Left lobe of liver (tissue), 2 donors: ENCODE measurements at places on chromosomes 12 and 14. TPM values are rescaled to one million over a fixed set of nuclear protein-coding genes. Genes with fewer than 3 reads are reported as not detected.

The LLPH gene
- total RNA-seq: 8.4 TPM

The ZBTB39 gene
- 3.5 TPM for total RNA-seq

GRCh38 chr12:77953528-77954205, 123.0 kb downstream of the NAV3 start:
- no peak for DNase-seq

DNA sequence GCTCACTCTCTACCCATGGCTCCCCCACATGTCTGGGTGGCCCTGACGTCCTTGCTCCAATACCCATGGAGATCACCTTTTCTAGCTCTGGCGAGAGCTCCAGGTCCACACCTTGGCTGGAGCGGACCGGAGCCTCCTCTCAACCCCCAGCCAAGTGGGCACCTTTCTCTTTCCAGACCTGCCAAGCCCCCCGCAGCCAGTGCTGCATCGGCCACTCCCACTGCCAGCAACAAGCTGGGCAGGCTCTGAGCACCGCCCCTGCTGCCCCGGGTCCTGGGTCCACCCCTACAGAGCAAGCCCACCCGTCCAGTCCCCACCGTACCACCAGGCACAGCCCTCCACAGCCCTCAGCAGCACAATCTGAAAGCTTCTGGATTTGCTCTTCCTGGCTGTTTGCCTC, 98.2 kb upstream of the C14orf180 start:
- no peak for DNase-seq

The NXPH4 gene
- 0.13 TPM for total RNA-seq

GRCh38 chr14:64391113-64391725, 3.1 kb downstream of the MTHFD1 start:
- no peak for DNase-seq

DNA sequence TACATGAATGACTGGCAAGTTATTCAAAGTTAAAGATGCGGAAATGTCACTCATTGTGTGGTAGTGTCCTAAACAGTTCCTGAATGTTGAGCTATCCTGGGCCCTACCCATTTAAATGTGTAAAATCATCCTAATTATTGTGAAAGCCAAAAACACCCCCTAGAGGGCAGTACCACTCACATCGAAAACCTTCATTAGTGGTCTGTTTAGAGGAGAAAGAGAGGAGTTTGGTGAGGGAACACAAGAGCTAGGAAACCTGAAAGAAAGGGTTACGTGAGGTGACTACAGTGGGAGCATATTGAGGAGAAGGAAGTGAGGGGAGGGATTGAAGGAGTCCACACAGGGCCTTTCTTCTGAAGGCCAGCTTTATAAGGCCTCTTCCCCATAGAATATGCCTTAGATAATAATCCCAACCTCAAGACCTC, 2.5 kb upstream of the TEP1 start:
- DNase-seq: no peak

The GNB3 gene
- total RNA-seq: 0.08 TPM

DNA sequence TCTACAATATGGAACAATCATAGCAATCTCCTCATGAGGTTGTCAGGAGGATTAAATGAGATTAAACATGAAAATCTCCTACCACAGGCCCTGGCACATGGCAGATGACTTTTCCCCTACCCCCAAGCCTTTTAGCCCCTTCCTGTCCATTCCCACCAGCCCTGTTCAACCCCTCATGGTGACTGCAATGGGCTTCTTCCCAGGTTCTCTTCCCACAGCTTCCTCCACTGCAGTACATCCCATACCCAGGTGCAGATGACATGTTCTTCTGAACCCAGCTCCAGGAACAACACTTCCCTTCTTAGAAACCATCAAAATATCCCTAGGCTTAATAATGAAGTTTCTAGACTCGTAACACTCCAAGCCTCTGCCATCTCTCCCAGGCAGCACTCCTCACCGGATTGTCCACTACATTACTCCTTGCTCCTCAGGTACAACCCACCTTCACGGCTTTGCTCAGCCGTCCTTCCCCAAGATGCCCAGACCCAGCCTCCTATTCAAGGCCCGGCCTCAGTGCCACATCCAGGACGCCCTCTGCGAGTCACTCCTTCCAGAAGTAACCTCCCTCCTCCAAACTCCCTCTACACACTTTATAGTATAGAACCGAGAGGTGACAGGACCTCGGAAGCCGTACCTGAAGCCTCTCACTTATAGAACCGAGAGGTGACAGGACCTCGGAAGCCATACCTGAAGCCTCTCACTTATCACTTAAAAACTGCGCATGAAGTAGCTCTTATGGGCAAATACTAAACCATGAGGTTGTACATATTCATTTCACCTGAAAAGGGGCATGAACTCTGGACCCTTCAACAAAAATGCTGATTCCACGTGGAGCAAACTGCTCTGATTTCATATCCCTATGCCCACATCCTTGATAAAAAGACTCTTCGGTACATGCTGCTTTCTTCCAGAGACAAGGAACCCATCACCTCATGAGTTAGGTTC, 1.5 kb downstream of the CRACR2A start:
- no peak for DNase-seq

The EXD2 gene
- 8.2 TPM for total RNA-seq

DNA sequence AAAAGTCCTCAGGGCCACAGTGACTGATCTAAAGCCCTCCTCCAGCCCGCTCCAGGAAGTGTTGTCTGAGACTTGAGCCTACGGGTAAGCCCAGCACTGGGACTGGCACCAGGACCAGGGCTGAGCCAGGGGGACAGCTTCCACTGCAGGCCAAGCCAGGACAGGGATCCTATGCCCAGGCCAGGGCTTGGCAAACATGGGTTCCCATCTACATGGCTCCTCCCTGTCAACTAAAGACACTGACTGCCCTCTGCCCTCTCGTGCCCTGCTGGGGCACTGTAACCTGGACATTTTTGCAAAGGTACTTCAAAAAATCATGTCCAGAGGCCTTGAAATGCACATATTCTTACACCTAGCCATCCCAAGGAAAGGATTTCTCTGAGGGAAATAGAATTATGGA, 88.0 kb downstream of the VWF start:
- no peak for DNase-seq

DNA sequence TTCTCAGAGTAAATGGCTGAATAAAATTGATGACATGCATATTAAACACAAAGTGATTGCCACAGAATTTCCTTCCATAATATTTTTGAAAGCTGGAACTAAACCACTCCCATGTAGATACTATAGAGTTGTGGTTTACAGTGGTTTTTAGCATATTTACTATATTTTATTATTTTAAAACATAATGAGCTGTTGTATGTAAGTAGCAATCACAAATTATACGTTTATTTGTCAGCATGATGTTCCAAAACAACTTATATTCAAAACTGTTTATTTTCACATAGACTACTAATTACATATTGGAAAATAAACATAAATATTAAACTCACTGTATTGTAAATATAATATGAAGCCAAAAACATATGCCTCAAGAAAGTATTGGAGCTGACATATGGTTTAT, 77.2 kb downstream of the NAV3 start:
- DNase-seq: no peak

DNA sequence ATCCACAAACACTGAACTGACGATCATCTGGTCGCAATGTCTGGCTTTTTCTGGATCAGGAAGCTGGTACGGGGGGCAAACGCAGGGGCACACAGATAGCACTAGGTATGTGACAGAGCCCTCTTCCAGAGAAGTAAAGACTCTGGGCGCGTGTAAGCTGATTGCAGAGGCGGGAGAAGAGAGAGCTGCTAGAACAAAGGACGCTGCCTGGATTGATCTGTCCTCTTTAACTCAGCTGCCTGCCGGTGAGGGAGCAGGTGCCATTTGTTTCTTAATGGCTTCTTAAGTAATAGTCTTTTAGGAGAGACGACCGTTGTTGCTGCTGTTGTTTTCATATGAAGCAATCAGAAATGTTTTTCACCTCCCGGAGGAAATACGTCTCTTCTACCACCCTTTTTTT, 77.3 kb downstream of the GLT1D1 start:
- no peak for DNase-seq

GRCh38 chr14:74147571-74147970, 62.8 kb downstream of the LIN52 start:
- no peak for DNase-seq

The GYS2 gene
- 40.9 TPM for total RNA-seq

DNA sequence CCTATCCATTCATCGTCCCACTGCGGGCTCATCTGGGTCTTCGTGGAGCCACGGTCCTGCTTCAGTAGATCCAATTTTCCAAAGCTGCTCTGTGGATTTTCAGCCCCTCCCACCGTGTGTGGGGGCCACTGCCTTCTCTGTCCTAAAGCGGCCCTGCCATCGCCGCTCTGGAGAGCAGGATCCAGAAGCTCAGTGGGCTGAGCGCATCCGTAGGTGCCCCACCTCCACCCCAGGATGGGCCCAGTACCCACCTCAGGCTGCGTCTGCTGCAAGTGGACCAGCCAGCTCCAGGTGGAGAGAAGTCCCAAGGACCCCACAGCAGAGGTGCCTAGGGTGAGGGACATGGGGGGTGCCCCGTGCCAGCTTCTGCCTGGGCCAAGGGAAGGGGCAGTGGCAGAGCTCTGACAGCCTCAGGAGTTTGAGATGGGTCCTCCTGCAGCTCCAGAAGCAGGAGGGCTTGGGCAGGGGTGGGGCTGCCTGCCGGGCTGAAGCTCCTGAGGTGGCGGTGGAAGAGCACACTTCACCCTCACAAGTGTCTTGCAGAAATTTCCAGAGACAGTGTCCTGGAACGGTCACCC, 148.1 kb upstream of the C14orf180 start:
- no peak for DNase-seq

DNA sequence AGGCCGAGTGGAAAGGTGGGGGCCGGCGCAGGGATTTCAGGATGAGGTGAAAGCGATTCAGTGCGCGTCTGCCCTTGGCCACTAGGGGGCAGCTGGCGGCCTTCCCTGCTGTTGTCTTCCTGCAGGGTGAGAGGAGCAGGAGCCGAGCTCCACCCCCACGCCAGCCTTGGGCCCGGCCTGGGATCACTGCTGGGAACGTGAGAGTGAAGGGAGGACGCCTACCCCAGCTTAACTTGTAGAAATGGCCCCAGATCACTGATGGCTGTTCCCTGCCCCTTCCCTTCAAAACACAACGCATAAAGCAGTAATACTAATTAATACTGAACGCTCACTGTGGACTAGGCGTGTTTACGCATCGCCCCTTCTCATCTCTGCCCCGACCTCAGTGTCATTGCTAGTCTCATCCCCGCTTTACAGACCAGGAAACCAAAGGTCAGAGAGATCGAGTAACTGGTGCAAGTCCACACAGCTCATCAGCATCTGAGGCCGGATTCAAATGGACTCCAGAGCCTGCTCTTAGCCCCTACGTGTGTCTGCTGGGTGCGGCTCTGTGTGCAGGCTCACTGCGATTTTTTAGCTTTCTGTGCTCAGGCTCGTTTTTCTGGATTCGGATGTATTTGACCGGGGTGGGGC, 24.3 kb downstream of the MVK start:
- peak; percentile 89 for DNase-seq

GRCh38 chr12:124191966-124192365, 102.9 kb upstream of the RFLNA start:
- no peak for DNase-seq

The SUOX gene
- total RNA-seq: 56.1 TPM

The PLEKHG3 gene
- 32.8 TPM for total RNA-seq

DNA sequence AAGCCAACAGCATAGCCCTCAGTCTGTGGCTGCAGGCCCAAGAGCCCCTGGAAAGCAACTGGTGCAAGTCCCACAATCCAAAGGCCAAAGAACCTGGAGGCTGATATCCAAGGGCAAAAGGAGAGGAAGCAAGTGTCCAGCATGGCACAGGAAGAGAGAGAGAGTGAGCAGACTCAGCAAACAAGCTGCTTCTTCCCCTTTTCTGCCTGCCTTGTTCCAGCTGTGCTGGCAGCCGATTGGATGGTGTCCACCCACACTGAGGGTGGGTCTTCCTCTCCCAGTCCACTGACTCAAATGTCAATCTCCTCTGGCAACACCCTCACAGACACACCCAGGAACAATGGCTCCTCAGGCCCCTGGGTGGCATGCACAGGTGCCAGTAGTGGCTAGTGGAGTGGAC, 33.5 kb downstream of the SMCO2 start:
- DNase-seq: no peak

- DNase-seq: no peak
These were observed 2.2 kb downstream of the GPATCH2L start for GRCh38 chr14:76153919-76154318.

DNA sequence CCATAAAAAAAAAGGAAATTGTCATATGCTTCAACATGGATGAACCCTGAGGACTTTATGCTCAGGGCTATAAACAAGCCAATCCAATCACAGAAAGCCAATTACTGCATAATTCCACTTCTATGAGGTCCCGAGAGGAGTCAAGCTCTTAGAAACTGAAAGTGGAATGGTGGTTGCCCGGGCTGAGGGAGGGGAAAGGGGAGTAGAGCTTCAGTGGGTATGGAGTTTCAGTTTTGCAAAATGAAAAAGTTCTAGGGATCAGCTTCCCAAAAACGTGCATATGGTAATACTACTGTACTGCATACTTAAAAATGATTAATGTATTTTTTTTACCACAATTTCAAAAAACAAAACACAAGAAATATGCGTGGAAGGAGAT, 52.0 kb downstream of the RNF34 start:
- no peak for DNase-seq

DNA sequence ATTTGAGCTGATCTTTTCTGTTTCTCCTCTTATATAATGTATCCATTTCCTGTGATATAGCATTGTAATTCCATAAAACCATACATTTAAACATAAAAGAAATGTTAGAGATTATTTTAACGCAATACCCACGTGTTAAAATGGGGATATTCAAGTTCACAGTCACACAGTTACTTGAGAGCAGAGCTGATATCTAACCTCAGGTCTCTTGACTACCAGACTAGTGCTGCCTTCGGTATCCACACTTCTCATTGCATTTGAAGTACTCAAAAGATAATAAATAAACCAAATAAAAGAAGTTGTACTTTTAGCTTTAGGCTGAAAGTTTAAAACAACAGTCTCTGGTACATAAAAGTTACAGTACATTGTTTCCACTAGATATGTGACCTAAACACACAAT, 2.9 kb downstream of the CLECL1 start:
- no peak for DNase-seq

DNA sequence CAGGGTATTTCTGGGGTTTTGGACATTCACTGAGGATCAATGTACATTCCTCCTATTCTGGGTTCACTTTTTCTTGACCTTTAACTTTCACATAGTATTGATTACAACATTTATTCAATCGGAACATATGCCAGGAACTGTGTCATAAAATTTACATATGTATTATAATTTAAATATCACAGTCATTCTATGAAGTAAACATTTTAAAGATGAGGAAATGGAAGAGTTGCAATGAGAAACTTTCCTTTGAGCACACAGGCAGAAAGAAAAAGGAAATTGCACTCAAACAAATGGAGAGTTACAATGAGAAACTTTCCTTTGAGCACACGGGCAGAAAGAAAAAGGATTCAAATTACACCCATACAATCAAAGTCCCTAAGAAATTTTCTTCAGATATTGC, 3.1 kb downstream of the MUCL1 start:
- DNase-seq: no peak

- DNase-seq: no peak
These were observed 86.6 kb downstream of the KDM2B start for GRCh38 chr12:121494093-121494787.

GRCh38 chr14:89000007-89000942, 175.8 kb downstream of the TTC8 start:
- no peak for DNase-seq
